ENCODE measurements at places on chromosomes 5 and 9. TPM values are rescaled to one million over a fixed set of nuclear protein-coding genes. Genes with fewer than 3 reads are reported as not detected.

Gene CDH18
- total RNA-seq = not detected

Gene TMOD1
- total RNA-seq = 17.1 TPM

Gene PRUNE2
- total RNA-seq = 200 TPM

Gene FST
- total RNA-seq = 0.21 TPM

Gene BAAT
- total RNA-seq = 0.53 TPM

DNA sequence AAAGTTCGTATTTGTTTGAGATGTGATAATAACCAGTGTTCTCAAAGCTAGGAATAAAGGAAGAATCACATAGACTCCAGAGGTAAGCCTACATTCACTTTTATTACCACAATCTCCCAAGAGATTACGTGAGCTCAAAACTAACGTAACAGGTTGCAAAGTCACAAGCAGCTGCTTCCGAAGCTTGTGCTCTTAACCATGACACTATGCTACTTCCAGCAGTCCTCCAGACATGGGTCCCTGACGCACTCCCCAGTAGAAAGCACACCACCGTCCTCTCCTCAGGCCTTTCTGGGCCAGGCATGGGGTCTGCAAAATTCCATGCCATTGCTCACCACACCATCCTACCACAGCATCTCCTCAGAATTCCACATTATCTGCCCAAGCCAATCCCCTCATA, 84.6 kb downstream of the PAX5 start:
- no peak for DNase-seq

DNA sequence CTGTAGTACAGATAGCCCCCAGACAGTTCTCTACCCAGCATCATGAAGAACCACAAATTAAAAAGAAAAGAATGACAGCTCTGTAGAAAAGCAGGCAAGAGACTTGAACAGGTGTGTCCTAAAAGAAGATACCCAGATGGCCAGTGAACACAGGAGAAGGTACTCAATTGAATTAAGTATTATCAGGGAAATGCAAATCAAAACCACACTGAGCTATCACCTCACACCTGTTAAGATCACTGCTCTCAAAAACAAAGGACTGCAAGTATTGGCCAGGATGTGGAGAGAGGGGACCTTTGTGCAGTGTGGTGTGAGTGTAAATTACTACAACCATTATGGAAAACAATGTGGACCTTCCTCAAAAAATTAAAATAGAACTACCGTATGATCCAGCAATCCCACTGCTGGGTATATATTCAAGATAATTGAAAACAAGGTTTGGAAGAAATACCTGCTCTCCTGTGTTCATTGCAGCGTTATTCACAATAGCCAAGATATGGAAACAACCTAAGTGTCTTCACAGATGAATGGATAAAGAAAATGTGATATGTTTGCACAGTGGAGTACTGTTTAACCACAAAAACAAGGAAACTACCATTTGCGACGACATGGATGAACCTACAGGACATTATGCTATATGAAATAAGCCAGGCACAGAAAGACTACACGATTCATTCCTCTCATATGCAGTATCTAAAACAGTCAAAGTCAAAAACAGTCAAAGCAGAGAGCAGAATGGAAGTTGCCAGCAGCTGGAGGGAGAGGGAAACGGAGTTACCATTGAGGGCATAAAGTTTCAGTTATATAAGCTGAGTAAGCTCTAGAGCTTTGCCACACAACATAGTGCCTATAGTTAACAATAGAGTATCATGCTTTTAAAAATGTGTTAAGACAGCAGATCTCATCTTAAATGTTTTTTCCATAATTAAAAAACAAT, 102.6 kb downstream of the WNK2 start:
- DNase-seq = no peak

DNA sequence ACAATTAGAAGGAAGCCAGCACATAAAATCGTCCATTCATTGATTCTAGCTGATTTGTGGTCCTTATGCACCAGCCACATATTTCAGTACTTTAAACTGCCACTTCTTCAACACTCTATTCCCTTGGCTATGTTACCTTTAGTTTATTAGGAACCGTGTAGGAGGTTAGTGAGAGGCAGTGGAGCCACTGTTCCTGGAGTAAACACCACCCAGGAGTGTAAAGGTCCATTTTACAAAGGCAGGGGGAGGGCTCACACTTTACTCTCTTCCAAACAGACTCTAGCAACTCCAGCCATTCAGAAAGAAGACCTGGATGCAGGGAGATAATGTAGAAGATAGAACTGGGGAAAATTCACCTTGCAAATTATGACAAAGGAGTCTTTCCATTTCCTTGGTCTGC, 170.2 kb upstream of the RPS23 start:
- no peak for DNase-seq

DNA sequence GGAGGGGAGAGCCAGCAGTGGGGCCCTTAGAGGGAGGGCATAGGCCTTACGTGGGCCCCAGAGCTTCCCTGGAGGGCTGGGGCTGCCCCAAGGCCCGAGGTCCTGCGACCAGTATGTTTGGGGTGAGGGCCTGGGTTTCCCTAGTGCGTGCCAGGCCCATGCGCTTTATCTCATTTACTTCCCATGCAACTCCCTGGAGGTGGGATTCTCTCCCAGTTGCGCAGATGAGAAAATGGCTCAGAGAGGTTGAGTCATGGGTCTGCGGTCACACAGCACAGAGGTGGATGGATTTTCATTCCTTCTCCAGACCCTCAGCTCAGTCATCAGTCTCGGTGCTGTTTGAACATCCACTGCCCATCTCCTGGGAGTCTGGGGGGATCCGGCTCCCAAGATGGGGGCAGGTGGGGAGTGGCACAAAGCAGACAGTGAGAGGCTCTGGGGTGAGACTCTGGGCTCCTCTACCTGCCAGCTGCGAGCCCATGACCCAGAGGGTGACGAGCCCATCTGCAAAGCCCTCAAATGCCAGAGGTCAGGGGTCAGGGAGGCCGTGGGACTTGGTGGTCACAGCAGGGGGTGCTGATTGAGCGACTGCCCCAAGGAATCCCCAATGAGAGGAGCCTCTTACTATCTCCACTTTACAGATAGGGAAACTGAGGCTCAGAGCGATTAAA, 171.2 kb downstream of the GAPVD1 start:
- DNase-seq = no peak

GRCh38 chr9:114261987-114262386, 60.9 kb upstream of the ORM1 start:
- DNase-seq = no peak

DNA sequence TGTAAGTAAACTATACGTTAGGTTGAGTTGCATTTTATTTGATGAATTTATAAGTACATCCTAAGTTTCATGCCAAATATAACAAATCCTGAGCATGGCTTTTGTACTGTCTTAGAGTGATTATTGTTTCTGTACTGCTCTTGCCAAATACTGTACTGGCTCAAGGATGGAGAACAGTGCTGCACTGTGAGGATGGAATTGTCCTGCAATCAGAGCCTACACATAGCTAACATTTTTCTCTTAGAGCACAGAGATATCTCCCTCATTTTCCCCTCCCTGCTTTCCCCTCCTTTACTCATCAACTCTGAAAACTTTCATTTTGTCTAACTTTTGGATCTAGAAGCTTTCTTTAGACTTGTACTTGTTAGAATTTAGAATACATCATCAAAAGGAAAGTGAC, 28.3 kb downstream of the LRRC70 start:
- DNase-seq = no peak

GRCh38 chr9:69122082-69122548, 52.0 kb upstream of the TJP2 start:
- peak; percentile 79 for DNase-seq

DNA sequence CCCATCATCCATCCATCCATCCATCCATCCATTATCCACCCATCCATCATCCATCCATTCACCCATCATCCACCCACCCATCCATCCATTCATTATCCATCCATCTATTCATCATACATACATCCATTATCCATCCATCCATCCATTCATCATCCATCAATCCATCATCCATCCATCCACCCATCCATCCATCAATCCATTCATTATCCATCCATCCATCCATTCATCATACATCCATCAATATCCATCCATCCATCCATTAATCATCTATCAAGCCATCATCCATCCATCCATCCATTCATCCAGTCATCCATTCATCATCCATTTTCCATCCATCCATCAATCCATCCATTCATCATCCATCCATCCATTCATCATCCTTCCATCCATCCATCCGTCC, 89.0 kb downstream of the NSG2 start:
- no peak for DNase-seq

- DNase-seq = no peak
Measured at GRCh38 chr5:127210042-127210441, 80.6 kb upstream of the MEGF10 start.

- DNase-seq = no peak
Measured at GRCh38 chr9:128077847-128078503, 9.9 kb downstream of the SLC25A25 start.

Data from ascending aorta (tissue), 2 donors.